CD4-positive, alpha-beta T cell treated with Interleukin-17A for 1 hour (primary cell): ENCODE measurements at places on chromosomes 1 and 21.
A peak's percentile ranks its signal among the peaks of the same experiment; 100 is the strongest.

DNA sequence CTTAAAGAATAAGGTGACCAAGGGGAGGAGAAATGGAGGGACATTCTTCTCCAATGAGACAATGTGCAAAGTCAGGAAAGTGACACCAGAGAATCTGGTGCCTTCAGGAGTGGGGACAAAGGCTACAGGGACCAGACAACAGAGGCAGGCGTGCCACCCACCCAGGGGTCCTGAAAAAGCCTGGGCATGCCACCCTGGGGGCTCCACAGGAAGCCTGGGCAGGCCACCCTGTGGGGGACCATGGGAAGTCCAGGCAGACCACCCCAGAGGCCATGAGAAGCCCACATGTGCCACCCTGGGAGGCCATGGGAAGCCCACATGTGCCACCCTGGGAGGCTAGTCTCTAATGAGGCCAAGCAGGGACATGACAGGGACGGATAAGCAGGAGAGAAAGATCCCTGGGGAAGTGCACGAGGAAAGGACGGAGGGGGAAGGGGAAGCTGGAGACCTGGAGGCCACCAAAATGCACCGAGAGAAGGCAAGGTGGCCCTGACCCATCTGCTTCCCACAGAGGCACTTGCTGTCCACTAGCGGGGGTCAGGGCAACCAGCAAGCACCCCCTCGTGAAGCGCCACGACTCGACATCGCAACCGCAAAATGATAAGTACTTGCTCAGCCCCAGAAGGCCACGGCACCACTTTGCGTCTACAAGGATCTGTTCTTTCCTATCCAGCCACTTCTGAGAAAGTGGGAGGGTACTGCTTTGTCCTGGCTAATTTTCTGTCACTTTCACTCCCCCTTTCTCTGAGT is 7.2 kb upstream of the PDE9A start:
- DNase-seq = no peak

- DNase-seq = no peak
These were observed 21.1 kb upstream of the RIMKLA start for GRCh38 chr1:42359466-42359865.

GRCh38 chr1:234884701-234885100 is 243.9 kb downstream of the TOMM20 start:
- DNase-seq = no peak

- DNase-seq = no peak
These were observed 22.7 kb upstream of the LAMC2 start for GRCh38 chr1:183163316-183163715.

DNA sequence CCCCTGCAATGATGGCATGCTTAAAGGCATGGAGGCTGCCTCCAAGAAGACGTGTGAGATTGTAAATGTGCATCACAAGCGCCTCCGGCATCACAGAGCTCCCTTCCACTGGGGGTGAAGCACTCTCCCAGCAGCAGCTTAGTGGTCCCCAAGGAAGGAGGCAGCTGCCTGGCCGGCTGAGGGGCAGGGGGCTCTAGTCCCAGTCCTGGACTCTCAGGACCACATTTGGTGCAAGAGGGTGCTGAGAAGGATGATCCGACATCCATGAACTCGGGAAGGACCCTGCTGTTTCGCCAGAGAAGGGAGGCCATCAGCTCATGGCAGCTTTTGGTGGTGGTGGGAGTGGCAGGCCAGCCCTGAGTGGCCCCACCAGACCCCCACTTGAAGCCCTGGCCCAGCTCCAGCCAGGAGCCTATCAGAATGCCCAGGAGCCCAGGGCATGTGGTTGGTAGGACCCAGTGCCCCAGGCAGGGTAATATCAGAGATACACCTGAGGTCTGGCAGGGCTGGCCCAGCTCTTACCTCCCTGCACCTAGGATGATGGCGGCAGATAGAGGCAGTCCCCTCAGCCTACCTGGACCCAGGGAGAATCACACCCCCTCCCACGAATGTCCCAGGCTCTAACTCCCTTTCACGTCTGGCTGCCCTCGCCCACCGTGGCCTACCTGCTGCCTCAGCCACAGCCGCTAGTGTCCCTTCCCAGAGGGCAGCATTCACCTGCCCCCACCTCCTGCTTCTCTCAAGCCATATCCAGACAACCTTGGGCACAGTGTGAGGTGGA is 2.4 kb upstream of the WNT9A start:
- DNase-seq = no peak

DNA sequence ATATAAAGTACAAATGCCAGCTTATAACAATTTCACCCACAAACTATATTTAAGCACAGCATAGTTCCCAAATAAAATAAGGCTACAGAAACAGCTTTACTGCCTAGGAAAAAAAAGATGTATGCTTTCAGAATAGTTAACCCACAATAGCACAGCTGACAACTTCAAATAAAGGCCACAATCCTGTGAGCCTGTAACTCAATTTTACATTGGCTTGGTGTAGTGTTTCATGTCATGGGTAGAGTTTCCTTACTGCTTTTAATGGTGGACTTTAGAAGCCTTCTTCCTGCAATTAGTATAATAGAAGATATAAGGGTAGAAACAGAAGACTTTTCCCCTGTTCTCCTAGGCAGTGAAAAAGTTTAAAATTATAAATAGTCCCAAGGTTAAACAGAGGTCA is 44.3 kb upstream of the ZC3H11B start:
- DNase-seq = no peak

DNA sequence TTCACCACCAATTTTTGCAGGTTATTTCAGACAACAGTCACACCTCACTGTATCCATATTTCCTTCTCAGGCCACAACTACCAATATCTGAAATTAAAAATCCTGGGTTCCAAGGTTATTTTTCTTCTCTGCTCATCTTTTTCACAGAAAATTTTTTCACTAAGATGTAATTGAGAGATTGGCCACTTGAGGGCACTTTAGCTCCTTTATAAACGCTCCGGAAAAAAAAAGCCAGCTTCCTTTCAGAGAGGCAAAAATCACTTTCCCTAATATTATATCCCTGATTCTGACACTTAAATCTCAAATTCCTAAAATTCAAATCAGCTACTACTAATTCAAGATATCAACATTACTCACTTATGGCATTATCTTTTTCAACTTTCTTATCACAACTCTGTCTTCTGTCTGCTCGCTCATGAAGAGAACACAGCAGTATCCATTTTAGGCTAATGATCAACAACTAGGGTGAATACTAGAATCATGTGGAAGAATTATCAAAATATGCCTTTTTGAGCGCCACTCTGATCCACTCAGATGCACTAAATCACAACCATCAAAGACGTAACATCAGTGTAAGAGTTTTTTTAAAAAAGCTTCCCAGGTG is 101.4 kb upstream of the RGS1 start:
- DNase-seq = peak; percentile 48
